ENCODE measurements at places on chromosomes 1 and 21.

GRCh38 chr1:184061396-184062003 is 10.0 kb downstream of the TSEN15 start:
- DNase-seq: no peak

DNA sequence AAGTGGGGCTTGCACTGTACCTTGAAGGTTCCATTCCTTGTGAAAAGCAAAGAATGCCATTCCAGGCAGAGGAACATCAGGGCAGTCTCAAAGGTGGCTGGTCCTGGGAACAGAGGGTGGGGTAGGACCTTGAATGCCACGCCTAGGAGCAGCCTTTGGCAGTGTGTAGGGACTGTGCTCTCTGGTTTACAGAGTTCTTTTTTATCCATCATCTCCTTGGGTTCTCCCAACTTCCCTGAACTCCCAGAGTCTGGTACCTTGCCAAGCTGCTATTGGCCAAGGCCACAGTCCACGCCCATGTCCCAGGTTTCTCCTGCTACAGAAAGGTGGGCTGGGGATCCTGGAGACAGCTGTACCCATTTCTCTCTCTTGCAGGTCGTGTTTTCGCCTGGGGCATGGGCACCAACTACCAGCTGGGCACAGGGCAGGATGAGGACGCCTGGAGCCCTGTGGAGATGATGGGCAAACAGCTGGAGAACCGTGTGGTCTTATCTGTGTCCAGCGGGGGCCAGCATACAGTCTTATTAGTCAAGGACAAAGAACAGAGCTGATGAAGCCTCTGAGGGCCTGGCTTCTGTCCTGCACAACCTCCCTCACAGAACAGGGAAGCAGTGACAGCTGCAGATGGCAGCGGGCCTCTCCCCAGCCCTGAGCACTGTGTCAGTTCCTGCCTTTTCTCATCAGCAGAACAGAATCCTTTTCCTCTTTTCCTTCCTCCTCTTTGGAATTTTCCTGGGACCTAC is 15.3 kb upstream of the TRNAU1AP start:
- no peak for DNase-seq

- DNase-seq: no peak
Measured at GRCh38 chr1:26281091-26281958, 1.4 kb downstream of the SH3BGRL3 start.

DNA sequence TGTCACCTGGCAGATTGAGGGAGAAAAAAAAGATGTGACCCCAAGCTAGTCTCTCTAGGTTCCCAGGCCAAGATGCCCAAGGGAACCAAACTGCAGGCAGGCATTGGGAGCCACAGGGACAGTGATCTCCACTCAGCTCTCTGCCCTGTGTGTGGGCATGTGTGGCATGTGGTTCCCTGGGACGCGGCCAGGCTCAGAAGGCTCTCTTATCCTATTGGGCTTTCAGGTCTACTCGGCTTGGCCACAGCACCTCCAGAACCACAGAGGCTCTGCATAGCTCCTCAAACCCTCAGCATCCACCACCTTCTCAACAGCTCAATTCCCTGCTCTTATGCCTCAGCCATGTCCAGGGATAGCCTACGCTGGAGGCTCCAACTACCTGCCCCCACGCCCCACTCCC is 22.0 kb downstream of the IQGAP3 start:
- no peak for DNase-seq

GRCh38 chr1:190935925-190936324 is 458.3 kb upstream of the BRINP3 start:
- DNase-seq: no peak

DNA sequence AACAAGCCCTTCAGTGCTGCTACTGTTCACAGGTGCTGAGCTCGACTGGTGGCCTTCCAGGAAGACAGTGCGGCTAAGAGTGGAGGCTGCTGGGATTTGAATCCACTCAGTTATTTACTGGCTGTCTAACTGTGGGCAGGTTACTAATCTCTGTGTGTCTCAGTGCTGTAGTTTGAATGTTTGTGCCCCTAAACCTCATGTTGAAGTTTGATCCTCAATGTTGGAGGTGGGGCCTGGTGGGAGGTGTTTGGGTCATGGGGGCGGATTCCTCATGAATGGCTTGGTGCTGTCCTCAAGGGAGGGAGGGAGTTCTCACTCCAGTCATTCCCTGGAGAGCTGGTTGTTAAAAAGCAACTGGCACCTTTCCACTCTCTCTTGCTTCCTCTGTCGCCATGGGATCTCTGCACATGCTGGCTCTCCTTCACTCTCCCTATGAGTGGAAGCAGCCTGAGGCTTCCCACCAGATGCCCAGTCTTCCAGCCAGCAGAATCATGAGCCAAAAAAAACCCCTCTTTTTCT is 334.8 kb downstream of the RPS6KC1 start:
- DNase-seq: no peak

DNA sequence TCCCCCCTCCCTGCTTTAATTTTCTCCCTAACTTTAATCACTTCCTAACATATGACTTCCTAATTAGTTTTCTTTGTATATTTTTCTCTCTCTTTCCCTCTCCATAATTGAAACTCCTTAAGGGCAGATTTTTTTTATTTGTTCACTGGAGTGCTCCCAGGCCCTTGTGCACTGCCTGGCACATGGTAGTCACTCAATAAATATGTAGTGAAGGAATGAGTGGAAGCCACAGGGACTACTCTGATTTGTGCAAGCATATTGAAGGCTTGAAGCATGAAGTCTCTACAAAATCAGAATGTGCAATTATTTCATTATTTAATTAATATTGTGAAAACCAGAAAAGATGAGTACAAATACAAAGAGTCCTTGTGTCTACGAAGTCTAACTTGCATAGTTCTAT is 41.5 kb downstream of the SNX7 start:
- no peak for DNase-seq
